ENCODE measurements at places on chromosomes 2 and 18.

- no peak for DNase-seq
Measured at GRCh38 chr18:22536558-22536957, 118.8 kb upstream of the CTAGE1 start.

- DNase-seq = no peak
Measured at GRCh38 chr2:223036790-223037444, 15.1 kb upstream of the KCNE4 start.

DNA sequence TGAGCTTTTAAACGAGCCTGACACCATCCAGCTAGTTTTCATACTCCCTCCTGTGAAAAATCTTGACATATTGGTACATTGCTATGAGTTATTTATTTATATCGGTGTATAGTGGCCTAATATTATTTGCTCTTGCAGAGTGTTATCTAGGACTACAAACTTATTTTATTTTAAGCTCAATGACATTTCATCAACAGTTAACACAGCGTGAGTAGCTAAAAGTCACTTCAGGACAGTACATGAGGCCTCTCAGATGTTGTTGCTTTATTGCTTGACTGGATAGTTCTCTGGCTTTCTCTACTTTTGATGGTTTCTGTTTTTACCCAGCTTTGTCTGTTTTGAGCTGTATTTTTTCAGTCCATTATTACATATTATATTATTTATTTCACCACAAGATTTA, 172.9 kb upstream of the KLF7 start:
- DNase-seq = no peak

DNA sequence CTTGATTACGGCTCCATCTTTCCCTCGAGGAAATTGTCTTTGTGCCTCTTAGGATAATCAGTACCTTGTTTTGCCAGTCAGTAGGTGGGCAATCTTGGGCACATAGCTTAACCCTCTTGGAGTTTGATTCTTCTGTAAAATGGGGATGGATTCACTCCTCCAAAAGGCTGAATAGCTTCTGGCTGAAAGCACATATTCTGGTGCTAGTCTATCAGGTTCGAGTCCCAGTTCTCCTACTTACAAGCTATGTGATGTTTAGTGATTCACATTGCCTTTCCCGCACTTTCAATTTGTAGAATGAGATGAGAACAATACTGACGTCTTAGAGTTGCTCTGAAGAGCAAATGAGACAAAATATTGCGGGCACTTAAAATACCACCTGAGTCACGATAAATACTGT, 43.9 kb downstream of the ATIC start:
- DNase-seq = no peak

DNA sequence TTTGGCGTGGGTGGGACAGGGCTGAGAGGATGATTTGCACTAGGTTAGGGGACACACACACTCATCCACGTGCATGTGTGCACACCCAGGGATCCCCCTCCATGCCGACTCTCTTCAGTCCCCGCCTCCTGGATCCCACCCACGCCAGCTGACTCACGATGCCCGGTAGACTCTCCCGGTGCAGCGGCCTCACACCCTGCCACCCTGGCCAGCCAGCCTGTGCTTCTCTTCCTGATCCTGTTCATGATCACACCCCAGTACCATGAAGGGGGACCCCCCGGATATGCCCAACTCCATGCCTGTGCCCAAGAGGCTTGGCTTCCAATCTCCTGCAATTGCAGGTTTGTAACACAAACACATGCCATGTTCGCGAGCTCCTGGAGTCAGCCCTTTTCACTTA, 157.8 kb upstream of the HDAC4 start:
- DNase-seq = no peak

GRCh38 chr2:10790228-10790973, 22.2 kb downstream of the PDIA6 start:
- DNase-seq = no peak
